CD4-positive, alpha-beta T cell treated with Interleukin-17A for 1 hour (primary cell): ENCODE measurements at places on chromosomes 11 and 22.

DNA sequence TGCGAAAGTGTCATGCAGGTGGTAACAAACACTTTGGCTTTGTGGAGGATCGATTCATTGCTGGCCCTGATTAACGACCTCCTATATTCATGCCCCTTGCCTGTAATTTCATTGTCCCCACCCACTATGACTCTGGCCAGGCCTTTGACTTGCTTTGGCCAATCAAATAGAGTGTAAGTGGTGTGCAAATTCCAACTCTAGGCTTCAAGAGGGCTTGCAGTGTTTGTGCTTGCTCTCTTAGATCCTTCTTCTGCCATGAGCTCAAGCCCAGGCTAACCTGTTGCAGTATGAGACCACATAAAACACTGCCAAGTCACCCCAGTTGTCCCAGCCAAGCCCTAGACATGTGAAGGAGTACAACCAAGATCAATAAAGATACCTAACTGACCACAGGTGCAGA lies 48.0 kb downstream of the RCN1 start:
- DNase-seq, result no peak

DNA sequence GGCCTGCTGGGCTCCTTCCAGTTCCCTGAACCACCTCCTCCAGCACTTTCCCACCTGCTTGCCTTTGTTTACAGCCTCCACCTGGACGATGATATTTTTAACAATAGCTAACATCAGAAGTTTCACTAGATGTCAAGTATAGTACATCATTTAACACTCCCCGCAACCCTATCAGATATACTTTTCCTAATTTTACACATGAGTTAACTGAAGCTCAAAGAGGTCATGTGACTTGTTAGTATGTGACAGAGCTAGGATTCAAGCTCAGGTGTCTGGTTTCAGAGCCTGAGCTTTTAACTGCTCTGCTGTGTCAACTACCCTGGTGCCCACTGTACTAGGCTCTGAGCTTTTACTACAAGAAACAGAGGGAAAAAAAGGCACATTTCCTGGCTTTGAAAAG lies 14.3 kb upstream of the HPX start:
- DNase-seq, result no peak

- no peak for DNase-seq
These were observed 31.0 kb downstream of the TST start for GRCh38 chr22:36988075-36988832.

DNA sequence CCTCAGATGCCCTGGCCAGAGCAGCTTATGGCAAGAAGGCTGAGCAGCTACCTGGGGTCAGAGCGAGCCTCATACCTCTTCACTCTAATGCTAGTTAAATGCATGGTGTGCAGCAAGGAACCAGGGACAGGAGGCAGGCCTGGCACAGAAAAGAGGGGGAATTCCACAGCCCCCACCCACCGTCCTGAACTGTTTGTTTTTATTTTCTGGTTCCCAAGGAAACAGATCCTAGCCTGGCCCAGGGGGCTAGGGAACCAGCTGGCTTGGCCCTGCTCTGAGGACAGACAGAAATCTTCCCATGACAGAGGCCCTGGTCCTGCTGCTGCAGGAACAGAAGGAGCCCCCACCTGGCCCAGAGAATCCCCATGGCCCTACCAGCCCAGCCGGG lies 40.4 kb downstream of the SLCO2B1 start:
- no peak for DNase-seq

DNA sequence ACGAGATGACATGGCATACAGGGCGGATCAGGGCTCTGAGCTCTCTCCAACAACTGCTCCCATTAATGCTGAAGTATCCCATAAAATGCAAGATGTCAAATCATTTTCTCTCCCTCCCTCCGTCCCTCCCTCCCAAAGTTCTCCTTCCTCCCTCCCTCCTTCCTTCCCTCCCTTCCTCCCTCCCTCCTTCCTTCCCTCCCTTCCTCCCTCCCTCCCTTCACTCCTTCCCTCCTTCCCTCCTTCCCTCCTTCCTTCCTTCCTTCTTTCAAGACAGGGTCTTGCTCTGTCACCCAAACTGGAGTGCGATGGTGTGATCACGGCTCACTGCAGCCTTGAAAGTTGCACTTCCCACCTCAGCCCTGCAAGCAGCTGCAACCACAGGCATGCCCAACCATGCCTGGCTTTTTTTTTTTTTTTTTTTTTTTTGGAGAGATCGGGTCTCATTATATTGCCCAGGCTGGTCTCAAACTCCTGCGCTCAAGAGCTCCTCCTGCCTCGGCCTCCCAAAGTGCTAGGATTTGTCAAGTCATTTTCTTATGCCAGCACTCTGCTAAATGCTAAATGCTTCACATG lies 38.2 kb downstream of the TXN2 start:
- DNase-seq, result no peak

DNA sequence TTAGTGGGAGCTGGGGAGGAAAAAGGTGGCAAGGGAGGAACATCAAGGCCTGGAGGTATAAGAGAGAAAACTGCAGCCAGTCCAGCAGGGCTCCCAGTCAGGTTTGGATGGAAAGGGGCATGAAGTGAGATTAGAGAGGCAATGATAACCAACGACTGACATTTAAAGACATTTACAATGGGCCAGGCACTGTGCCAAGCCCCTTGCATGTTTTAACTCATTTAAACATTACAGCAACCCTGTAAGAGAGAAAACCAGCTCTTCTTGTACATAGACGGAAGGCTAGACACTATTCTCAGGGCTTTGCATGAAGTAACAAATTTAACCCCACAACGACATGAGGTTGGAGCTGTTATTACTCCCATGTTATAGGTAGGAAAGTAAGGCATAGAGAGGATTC lies 32.1 kb upstream of the PAK1 start:
- DNase-seq, result no peak

DNA sequence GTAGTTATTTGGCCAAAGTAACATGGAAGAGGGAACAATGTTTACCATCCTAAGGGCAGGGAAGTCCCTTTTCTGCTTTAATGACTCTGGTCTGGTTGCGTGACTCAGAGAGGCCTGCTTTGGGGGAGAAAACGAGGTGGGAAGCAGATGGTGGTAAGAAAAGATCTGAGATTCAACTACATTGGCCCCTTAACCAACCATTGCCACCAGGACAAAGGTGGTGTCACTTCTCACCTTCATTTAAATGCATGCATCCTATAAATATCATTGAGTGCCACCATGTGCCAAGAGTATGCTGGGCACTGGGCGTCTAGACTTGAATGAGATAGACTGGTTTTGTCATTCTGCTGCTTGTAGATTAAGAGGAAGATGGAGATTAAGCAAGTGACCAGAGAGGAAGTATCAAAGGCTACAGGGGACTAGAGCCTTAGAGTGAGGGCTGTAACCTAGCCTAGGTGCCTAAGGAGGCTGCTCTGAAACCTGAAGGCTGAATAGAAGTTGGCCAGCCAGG lies 3.6 kb upstream of the SORL1 start:
- no peak for DNase-seq

DNA sequence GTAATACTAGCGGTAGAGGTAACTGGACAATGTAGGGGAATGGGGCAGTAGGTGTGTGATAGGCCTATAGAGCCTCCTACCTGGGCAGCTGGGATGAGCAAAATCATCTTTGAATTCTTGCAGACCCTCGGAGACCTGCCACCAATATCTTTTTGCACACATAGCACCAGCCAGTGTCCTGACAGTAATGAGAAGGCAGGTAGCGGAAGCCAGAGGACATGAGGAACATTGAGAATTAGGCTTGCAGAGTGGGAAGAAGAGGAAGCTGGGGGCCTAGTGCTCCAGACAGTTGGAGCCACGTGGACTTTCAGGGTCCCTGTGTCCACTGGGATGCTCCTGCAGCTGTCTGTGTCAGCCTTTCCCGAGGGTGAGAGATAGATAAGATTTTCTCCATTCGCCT lies 17.2 kb upstream of the SYT13 start:
- DNase-seq, result no peak

- no peak for DNase-seq
These were observed 23.5 kb upstream of the P2RY6 start for GRCh38 chr11:73248526-73249185.

- DNase-seq, result peak; percentile 74
These were observed 682 bp downstream of the PGAP2 start for GRCh38 chr11:3808861-3809623.

GRCh38 chr22:38246692-38247091 lies 26.1 kb downstream of the TMEM184B start:
- DNase-seq, result no peak

- no peak for DNase-seq
These were observed 177.3 kb upstream of the NCAM1 start for GRCh38 chr11:112783945-112784322.

DNA sequence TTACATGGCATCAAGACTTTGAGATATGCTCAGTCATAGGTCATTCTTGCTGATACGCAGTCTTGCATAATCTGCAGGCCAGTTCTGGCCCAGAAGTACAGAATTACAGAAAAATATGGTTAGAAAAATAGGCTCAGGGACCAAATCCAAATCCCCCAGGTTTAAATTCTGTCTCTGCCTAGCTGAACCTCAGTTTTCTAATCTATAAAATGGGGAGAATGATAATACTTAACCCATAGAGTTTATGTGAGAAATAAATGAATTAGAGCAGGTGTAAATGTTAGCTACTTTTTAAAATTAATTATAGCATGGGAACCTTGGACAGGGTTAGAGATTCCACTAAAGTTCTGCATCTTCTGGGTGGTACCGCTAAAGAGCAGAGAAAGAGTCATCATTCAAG lies 52.3 kb upstream of the FAM181B start:
- DNase-seq, result no peak

- DNase-seq, result no peak
These were observed 16.8 kb downstream of the ADAMTS15 start for GRCh38 chr11:130465263-130465662.

DNA sequence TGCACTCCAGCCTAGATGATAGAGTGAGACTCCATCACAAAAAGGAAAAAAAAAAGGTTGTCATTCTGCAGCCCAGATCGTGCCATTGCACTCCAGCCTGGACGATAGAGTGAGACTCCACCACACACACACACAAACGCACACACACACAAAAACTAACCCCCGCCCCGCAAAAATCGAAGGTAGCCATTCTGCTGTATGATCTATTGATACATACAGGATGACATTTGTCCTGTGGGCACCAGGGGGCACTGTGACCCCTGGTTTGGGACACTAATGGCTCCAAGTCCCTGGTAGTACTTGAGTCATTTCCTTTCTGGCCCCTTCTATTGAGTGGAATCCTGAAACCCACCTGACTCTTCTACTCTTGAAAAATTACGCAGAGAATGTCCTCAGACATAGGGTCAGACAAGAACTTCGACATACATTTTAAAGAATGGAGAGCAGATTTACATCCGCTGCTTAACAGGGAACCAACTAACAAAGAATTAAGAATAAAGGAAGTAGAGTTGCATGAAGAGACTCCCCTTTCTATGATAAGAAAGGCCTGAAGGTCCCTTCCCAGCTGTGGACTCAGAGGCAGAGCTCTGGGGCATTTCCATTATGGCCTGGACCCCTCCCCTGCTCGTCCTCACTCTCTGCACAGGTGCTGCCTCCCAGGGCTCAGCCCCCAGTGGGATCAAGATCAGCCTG lies 35.0 kb upstream of the PRAME start:
- DNase-seq, result peak; percentile 61

- DNase-seq, result no peak
These were observed 70.8 kb upstream of the PITPNB start for GRCh38 chr22:27989758-27990450.

DNA sequence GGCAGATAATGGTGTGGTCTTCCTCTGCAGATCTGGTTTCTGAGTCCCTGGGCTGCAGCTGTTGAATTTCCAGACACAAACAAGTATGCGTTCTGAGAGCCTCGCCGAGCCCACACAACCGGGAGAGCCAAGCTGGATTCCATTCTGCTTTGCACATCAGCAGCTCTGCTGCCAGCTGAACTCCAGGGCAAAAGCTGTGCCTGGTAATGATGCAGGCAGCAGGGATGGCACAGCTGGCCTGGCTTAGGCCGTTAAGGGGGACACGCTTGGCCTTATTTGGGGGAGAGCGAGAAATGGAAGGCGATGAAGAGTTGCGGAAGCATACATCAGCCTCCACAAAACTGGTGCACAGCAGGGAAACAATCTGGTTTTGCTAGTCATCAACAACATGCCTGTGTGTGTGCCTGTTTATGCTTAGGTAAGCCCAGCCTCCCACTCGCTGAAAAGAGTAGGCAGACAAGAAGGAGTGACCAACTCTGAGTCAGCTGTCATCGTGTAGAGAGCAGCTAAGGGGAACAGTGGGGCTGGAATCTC lies 25.1 kb downstream of the ADAMTS8 start:
- no peak for DNase-seq

GRCh38 chr11:130279989-130280388 lies 34.7 kb downstream of the ZBTB44 start:
- no peak for DNase-seq

GRCh38 chr22:30591588-30592359 lies at the start of gene PES1:
Gene PES1, minus strand, starts transcription at chr22:30591910. Its CDS starts 77 bp downstream, at chr22:30591833.
- peak; percentile 98 for DNase-seq

DNA sequence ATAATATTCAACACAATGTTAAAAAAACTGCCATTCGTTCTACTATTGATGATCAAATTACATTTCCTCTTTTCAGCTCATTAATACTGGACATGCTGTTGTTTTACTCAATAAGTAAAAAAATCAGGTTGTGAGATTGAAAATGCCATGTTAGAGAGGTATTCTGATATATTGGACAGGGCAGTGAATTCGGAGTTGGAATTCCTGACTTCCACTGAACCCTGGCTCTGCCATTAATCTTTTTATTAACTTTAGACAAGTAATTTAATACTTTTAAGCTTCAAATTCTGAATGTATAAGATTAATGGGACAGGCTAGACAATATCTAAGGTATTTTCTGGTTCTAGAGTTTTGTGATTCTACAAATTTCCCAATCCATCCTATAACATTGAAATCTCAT lies 12.2 kb upstream of the NOX4 start:
- no peak for DNase-seq

- no peak for DNase-seq
These were observed 161.1 kb upstream of the SNX19 start for GRCh38 chr11:131077340-131077739.

GRCh38 chr11:28763876-28764275 lies 655.7 kb downstream of the METTL15 start:
- DNase-seq, result no peak

DNA sequence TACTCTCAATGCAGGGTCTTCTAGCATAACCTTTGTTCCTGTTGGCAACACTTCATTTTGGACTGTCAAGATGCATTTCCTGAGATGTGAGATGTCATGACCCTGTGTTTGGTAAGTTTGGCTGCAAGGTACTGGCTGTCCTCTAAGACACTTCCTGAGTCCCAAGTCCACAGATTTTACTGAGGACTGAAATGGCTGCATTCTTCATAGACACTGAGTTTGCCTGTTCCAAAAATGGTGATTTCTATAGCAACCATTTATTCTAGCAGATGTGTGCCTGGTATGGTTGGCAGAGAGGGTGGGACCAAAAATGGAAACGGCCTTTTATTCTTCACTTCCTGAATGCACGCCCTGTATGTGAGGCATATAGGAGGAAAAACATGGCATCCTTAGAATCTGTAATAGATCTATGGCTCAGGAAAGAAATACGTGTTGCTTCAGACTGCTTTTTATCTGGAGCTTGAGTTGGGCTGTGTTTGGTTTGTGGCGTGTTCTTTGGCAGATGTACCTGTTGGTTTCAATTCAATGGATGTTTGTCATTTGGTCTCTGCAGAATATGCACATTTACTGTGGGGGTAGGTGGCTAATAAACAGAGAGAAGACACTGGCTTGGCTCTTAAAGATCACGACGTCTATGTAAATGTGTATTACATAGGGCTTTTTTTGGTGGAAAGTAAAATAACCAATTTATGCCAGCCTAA lies 62.4 kb downstream of the ZBTB16 start:
- no peak for DNase-seq

- peak; percentile 12 for DNase-seq
These were observed 60.8 kb upstream of the CCDC179 start for GRCh38 chr11:22920939-22921565.
